Activated T-helper 2 cell treated with anti-CD3 and anti-CD28 coated beads, Interferon-gamma antibody, Interleukin-2, Interleukin-4, amounts not matched to agents 10 μg/mL and 5 μg/mL and 100 μg/mL, durations not matched to agents 14 hours and 24 hours and 36 hours (primary cell): ENCODE measurements at places on chromosomes 11 and 22. TPM values are rescaled to one million over a fixed set of nuclear protein-coding genes. Genes with fewer than 3 reads are reported as not detected.

- H3K36me3 ChIP-seq, result peaks cover 8% of the 10 kb centered on the region
- DNase-seq, result no peak
- H3K4me3 ChIP-seq, result no peak overlapping the region
These were observed 7.0 kb upstream of the SH3BP1 start for GRCh38 chr22:37632174-37633088.

The BID gene
- total RNA-seq, result 11.5 and 14.3 TPM in 2 replicates

DNA sequence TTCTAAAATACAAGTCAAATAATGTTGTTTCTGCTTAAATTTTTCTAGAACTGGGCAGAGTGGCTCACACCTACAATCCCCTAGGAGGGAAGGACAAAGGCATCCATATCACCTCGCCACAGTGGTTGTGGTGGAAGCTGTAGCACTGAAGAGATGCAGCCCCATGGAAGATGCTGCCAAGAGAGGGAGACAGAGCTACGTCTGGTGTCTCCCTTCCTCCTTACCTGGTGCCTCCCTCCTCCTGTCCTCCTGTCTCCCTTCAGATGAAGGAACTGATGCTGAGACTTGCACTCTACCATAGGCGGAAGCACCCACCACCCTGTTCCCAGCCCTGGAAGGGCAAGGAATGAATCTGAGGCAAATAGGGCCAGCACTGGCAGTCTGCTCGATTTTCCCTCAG lies 22.3 kb downstream of the MMP27 start:
- DNase-seq, result no peak
- no peaks in the 10 kb centered on the region for H3K4me1 ChIP-seq
- peaks cover 17% of the 10 kb centered on the region for H3K27me3 ChIP-seq
- no peaks in the 10 kb centered on the region for H3K36me3 ChIP-seq

- H3K4me3 ChIP-seq, result no peak overlapping the region
- H3K4me1 ChIP-seq, result no peaks in the 10 kb centered on the region
- no peaks in the 10 kb centered on the region for H3K27me3 ChIP-seq
- no peaks in the 10 kb centered on the region for H3K36me3 ChIP-seq
These were observed 5.6 kb upstream of the PRG2 start for GRCh38 chr11:57395905-57396623.

The OR10A2 gene
- total RNA-seq, result 0.02 TPM in 1 of 2 replicates, not detected in the other

The RFPL1 gene
- total RNA-seq, result not detected in 2 replicates

- no peak overlapping the region for H3K27ac ChIP-seq
- DNase-seq, result no peak
- peak overlapping the region; percentile 86 for H3K4me3 ChIP-seq
- H3K36me3 ChIP-seq, result no peaks in the 10 kb centered on the region
These were observed 1.9 kb downstream of the ZFTA start for GRCh38 chr11:63766531-63767235.

DNA sequence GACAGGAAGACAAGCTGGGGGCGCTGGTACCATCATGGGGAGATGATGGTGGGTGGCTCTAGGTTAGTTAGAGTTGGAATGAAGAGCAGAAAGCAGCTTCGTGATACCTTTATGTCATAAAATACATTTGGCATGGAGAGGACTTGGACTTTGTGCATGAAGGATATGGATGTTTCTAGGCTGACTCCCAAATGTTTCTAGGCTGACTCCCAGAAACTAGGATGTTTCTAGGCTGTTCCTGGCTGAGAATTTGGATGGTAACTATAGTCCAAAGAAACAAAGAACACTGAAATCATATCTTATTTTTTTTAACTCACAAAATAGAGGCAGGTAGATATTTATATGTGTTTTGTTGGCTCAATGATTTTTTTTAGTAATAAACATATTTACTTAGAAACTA lies 89.4 kb upstream of the VPREB1 start:
- DNase-seq, result no peak
- peaks cover 4% of the 10 kb centered on the region for H3K4me1 ChIP-seq
- no peak overlapping the region for H3K4me3 ChIP-seq
- H3K27ac ChIP-seq, result no peak overlapping the region
- H3K27me3 ChIP-seq, result peaks cover 22% of the 10 kb centered on the region

The RASGRP2 gene
- total RNA-seq, result 19.6 and 20.9 TPM in 2 replicates

The LMF2 gene
- total RNA-seq, result 77.2 and 81.8 TPM in 2 replicates

- peaks cover 29% of the 10 kb centered on the region for H3K36me3 ChIP-seq
- peaks cover 3% of the 10 kb centered on the region for H3K4me1 ChIP-seq
- no peaks in the 10 kb centered on the region for H3K27me3 ChIP-seq
- H3K27ac ChIP-seq, result no peak overlapping the region
- no peak for DNase-seq
These were observed 25.4 kb downstream of the NEU3 start for GRCh38 chr11:75014129-75014528.

DNA sequence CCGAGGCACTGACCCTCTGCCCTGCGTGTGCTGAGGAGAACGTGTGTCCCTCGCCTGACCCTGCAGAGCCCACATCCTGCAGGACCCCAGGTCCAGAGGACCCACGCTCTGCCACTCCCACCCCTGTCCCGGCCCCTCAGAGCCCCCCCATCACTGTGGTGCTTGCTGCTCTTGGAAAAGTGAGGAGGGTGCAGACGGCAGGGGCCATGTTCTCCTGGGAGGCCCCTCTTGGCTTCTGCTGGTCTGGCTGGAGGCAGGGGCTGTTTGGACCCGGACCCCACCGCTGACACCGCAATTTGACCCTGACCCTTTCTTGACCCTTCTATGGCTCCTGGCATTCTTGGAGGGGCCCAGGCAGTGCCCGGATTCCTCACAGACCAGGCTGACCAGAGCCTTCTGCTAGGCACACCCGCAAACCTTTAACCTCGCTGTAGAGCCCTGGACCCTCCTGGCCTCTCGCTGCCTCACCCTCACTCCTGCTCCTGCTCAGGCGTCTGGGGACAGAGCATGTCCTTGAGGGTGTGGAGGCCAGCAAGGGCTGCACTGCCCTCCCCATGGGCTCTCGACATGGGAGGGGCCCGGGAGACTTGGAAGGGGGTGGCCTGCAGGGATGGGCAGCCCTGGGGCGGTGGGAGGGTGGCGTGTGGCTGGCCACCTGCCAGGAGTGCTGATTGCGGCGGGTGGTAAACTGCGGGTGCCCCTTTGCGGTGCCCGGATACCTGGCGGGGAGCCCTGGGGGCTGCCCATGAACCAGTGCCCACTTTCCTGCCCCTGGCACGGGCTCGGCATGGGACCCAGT lies 37.0 kb upstream of the MUC5AC start:
- no peaks in the 10 kb centered on the region for H3K36me3 ChIP-seq
- H3K27me3 ChIP-seq, result no peaks in the 10 kb centered on the region
- no peaks in the 10 kb centered on the region for H3K4me1 ChIP-seq
- no peak overlapping the region for H3K4me3 ChIP-seq
- no peak for DNase-seq
- H3K27ac ChIP-seq, result no peak overlapping the region

- DNase-seq, result peak; percentile 19
- H3K36me3 ChIP-seq, result peaks cover 67% of the 10 kb centered on the region
- peaks cover 14% of the 10 kb centered on the region for H3K4me1 ChIP-seq
- H3K4me3 ChIP-seq, result no peak overlapping the region
- peak overlapping the region; percentile 82 for H3K27ac ChIP-seq
These were observed 30.5 kb upstream of the FNBP4 start for GRCh38 chr11:47797633-47798032.

- no peaks in the 10 kb centered on the region for H3K4me1 ChIP-seq
- peaks cover 12% of the 10 kb centered on the region for H3K27me3 ChIP-seq
- H3K36me3 ChIP-seq, result no peaks in the 10 kb centered on the region
- no peak overlapping the region for H3K4me3 ChIP-seq
- no peak for DNase-seq
- no peak overlapping the region for H3K27ac ChIP-seq
These were observed 66.7 kb upstream of the CAPRIN1 start for GRCh38 chr11:33984682-33985389.

DNA sequence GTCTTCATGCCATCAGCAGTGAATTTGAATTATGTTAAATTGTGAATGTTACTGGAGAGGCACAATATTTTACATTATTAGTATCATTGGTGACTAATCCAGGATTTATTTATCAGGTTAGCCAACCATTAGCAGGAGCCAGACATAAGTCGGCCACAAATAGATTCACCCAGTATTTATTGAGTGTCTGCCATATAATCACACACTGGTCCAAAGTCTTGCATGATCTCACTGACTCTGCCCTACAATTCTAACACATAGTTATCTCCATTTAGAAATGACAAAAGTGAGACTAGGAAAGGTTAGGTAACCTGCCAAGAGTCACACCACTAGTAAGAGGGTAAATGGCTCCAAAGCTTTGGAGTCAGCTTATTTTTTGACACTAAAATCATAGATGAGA lies 179.6 kb downstream of the BLID start:
- no peak overlapping the region for H3K27ac ChIP-seq
- H3K27me3 ChIP-seq, result no peaks in the 10 kb centered on the region
- DNase-seq, result no peak

DNA sequence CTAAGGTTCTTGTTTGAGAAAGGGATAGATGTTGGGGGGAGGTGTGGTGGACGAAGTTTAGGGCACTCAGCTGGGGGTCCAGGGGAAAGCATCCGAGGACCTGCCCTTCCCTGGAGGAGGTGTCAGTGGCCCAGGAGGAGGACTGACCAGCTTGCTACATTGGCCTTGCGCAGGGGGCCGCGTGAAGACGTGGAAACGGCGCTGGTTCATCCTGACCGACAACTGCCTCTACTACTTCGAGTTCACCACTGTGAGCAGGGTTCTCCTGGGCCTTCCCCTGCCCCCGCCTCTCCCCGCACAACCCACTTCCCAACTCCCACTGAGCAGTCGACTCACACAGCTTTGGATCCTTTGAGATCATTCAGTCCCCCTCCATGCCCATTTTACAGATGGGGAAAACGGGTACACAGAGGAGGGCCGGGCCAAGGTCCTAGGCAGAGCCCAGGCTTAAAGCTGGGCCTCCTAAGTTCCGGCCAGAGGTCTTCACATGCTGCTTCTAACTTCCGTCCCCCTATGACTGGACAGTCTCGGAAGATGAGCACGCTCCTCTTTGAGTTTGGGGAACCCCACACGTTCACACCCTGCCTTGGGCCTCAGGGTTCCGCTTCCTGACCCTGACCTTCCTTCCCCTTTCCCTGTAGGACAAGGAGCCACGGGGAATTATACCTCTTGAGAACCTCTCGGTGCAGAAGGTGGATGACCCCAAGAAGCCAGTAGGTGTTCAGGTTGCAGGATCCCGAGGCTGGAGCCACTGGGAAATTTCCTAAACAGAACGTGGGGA lies 28.7 kb downstream of the CYTH4 start:
- H3K27me3 ChIP-seq, result no peaks in the 10 kb centered on the region
- no peak for DNase-seq
- H3K4me1 ChIP-seq, result peaks cover 74% of the 10 kb centered on the region

DNA sequence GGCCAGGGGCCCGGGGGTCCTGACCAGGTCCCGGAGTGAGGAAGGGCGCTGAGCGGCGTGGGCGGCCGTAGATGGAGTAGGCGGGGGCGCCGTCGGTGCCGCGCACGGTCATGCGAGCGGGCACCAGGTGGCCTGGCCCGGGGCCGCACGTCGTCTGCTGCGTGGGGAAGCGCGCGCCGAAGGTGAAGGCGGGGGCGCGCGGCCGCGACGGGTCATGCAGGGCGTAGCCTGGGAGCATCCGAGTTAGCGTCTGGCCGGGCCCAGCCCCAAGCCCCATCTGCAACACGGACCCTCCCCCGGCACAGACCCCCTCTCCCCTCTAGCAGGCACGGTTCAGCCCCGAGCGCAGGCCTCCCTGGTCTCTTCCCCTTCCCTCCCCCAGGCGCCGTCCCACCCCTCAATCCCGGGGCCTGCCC lies 1.7 kb upstream of the TYMP start:
- H3K36me3 ChIP-seq, result peaks cover 17% of the 10 kb centered on the region
- H3K4me3 ChIP-seq, result peak overlapping the region; percentile 91

The CYTH4 gene
- 45.9 and 49.8 TPM in 2 replicates for total RNA-seq

- no peak overlapping the region for H3K27ac ChIP-seq
- DNase-seq, result no peak
- H3K4me1 ChIP-seq, result no peaks in the 10 kb centered on the region
- no peaks in the 10 kb centered on the region for H3K36me3 ChIP-seq
These were observed 17.9 kb downstream of the SWAP70 start for GRCh38 chr11:9681583-9682372.

The DRD4 gene
- 0.18 and 0.30 TPM in 2 replicates for total RNA-seq

GRCh38 chr22:40547729-40548143 lies 88.8 kb downstream of the MRTFA start:
- H3K27ac ChIP-seq, result no peak overlapping the region
- no peaks in the 10 kb centered on the region for H3K27me3 ChIP-seq
- H3K36me3 ChIP-seq, result peaks cover 39% of the 10 kb centered on the region
- no peak for DNase-seq
- H3K4me1 ChIP-seq, result peaks cover 3% of the 10 kb centered on the region
- no peak overlapping the region for H3K4me3 ChIP-seq

DNA sequence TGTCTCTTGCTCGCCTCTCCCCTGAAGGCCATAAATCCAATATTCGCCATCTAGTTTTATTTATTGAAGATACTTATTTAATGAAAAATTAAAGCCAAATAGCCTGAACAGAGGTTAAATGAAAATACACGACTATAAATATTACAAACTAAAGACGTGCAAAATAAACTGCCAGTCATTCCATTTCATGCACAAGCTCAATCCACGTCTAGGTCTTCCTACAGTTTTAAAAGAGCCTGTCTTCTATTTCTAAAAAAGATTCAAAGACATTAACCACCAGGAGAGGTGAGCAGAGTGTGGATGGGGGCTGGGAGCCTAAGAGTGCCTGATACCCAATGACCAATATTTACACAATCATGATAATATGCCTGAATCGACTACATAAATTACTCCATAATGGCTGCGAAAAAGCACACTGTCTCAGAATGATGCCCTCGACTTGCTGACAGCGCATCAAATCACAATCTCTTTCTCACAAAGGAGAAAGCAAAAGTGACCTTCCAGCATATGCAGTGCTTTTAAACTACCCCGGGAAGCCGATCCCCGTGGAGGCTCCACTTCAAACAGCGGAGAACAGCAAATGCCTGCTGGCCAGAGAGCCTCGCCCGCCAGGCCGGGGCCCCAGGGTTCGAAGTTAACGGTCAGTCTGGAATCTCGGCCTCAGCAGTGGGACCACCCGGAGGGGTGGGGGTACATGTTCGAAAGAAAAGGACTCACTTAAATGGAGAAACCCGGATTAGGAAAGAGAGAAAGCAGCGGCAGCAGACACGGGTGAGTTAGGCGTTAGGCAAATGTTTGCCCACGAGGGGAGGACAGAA lies 1.7 kb downstream of the FCHSD2 start:
- H3K4me1 ChIP-seq, result peaks cover 32% of the 10 kb centered on the region
- peak overlapping the region; percentile 96 for H3K27ac ChIP-seq
- H3K36me3 ChIP-seq, result peaks cover 38% of the 10 kb centered on the region
- peak; percentile 19 for DNase-seq
